ENCODE measurements at places on chromosomes 7 and 10. TPM values are rescaled to one million over a fixed set of nuclear protein-coding genes. Genes with fewer than 3 reads are reported as not detected.

Gene MRLN
- total RNA-seq: not detected

Gene MRC1
- not detected for total RNA-seq

Gene FAM25G
- total RNA-seq: not detected

Gene FAS
- total RNA-seq: 5.2 TPM

Gene NPY4R2
- not detected for total RNA-seq

Gene SRGN
- 8.3 TPM for total RNA-seq

- no peak for DNase-seq
These were observed 40.1 kb downstream of the SEC23IP start for GRCh38 chr10:119932631-119933030.

GRCh38 chr7:134474828-134475227 is 15.9 kb upstream of the AKR1B1 start:
- no peak for DNase-seq

DNA sequence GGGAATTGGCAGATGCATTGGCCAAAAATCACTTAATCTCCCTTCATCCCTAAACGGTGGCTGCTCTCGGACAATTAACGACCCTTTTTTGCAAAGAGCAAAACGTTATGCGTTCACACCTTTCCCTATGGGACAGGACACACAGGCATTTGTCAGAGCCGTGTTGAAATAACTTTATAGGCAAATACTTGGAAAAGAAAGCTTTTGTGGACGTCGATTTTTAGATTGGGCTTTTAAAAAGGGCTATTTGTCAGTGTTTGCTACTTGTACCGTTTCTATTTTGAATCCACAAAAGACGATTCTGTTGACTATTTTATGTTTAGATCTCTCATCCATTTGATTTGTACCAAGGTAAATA is 245.6 kb downstream of the SLC25A13 start:
- DNase-seq: no peak

DNA sequence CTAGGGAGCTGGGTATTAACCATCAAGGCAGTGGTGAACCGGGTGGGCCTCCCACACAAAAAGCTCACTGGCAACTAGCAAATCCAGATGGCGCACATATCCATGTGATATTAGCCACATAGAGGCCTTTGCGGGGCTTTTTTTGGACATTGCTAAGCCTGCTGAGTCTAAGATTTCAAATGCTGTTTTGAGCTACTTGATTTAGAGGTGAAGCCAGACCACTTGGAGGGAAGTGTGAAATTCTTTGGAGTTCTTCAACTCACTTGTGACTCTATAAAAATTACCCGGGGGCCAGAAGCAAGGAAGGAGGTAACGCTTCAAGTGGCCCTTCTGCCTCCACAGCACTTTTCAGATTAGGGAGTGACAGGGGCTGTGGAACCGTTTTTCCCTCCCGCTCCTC is 619.8 kb upstream of the GALNT17 start:
- no peak for DNase-seq

DNA sequence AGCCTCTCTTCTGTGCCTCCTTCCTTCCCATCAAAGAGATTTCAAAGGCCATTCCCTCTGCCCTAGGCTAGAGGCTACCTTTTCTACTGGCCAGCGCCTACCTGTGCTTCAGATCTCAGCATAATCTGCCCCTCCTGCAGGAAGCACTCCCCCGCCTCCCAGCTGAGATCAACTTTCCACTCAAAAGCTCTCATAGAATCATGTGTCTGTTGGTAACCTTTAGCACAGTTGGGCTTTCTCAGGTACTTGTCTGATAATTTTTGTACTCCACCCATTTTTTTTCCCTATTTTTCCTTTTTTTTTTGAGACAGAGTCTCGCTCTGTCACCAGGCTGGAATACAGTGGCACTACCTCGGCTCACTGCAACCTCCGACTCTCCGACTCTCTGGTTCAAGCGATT is 231.0 kb upstream of the PRSS58 start:
- no peak for DNase-seq

GRCh38 chr7:98868450-98868849 is 1.4 kb downstream of the TMEM130 start:
- no peak for DNase-seq

DNA sequence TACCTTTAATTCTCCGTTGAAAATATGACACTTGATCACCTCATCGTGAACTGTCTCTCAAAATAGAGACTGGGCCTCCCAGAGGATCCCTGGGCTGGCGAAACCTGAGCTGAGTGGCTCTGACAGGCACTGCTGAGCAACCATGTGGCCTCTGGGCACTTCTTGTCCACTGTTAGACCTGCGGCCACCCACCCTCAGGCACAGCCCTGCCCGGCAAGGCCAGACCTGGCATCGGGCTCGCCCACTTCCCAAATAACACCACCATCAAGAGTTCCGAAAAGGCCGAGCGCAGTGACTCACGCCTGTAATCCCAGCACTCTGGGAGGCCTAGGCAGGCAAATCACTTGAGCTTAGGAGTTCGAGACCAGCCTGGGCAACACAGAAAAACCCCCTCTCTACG is 82.5 kb downstream of the COBL start:
- DNase-seq: peak; percentile 54

- no peak for DNase-seq
These were observed 32.2 kb downstream of the DNAJB12 start for GRCh38 chr10:72322280-72323058.

DNA sequence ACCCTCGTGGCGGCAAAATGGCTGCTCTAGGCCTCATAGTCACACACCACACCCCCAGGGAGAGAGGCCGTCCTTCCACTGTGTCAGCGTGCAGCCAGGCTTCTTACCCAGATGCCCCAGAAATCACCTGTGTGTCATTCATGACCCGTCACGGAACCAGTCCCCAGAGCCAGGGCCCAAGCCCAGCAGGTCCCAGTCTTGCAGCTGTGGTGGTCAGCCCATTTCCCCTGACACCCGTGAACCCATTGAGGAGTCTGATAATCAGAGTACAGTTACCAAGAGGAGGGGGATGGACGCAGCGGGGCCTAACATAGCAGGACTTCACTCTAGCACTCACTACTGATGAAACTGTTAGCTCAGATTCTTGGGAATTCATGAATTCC is 112.1 kb downstream of the ACTR3B start:
- no peak for DNase-seq

DNA sequence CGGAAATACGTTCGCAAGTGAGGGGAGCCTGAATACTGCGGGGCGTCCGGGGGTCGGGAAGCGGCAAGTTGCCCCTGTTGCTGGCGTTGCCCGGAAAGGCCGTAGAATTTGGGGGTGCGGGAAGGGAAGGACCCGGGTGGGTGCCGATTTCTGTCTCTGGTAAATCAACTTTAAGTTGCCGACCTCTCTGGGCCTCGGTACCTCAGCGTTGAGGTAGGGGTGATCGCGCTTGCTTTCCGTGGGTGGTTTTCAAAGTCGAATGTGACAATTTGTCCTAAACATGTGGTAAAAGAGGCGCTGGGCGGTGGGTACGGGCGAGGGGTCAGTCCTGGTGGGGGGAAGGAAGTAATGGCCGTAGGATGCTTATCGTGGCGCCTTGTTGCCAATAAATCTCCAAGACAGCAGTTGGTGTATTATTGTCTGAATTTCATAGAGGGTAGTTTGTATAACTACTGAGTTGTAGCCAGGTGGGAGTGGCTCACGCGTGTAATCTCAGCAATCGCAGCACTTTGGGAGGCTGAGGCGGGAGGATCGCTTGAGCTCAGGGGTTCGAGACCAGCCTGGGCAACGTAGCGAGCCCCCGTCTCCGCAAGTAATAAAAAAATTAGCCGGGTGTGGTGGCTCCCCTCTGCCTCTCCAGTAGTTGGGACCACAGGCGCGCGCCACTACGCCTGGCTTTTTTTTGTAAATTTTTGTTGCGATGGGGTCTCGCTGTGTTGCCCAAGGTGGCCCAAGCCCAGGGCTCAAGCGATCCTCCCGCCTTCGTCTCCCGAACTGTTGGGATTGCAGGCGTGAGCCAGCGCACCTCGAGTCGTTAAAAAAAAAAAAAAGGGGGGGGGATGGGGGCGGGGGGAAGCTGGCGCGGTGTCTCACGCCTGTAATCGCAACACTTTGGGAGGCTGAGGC is 644 bp downstream of the BUD23 start:
- no peak for DNase-seq

DNA sequence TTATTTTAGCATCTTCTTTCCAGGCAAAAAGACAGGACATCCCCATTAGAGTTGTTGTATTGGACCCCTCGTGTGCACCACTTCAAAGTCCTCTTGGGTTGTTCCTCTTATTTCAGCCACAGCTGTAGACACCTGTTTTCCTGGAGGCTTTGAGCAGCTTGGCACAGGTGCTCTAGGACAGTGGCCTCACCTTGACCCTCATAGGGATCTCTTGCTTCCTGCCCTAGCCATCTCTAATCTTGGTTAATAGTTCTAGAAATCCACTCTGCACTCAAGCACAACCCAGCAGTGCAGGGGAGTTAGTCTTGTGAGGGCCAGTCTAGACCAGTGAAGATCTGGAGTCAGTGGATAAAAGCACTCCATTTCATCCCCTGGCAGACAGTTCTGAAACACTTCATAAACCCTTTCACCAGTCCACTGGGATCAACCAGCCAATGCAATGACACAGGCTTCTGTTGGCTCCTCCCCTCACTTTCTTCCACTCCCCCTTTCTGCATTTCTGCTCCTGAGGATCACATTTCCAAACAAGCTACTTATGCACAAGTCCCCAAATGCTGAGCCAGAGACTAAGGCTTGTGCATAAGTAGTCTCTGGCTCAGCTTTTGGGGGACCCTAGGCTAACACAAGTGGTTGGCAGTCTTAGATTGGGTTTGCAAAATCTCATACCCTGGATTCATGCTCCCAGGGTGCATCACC is 131.5 kb upstream of the LAMB4 start:
- DNase-seq: no peak

DNA sequence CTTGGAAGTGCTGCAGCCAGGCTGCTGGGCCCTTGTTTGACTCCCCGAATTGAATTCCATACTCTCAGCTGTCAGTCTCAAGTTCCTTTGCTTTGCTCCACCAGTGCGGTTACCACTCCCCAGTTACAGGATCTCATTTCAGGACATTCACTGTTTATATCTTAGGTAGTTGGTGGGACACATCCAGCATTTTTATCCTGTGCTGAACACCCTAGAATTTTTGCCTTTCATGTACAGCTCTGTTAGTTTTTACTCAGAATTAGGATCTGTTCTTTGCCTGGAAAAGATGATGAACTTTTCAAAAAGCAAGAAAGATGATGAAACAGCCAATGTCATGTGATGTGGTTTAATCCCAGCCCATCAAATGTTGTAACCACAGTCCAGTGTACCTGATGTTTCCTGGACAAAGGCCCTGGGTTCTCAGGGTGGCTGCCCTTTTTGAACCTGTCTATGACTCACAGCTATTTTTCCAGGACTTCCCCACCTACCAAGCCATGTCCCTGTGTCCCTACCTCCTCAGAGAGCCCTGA is 149.7 kb downstream of the NOC3L start:
- no peak for DNase-seq

- no peak for DNase-seq
These were observed 493.7 kb upstream of the NUPR2 start for GRCh38 chr7:56609852-56610355.

DNA sequence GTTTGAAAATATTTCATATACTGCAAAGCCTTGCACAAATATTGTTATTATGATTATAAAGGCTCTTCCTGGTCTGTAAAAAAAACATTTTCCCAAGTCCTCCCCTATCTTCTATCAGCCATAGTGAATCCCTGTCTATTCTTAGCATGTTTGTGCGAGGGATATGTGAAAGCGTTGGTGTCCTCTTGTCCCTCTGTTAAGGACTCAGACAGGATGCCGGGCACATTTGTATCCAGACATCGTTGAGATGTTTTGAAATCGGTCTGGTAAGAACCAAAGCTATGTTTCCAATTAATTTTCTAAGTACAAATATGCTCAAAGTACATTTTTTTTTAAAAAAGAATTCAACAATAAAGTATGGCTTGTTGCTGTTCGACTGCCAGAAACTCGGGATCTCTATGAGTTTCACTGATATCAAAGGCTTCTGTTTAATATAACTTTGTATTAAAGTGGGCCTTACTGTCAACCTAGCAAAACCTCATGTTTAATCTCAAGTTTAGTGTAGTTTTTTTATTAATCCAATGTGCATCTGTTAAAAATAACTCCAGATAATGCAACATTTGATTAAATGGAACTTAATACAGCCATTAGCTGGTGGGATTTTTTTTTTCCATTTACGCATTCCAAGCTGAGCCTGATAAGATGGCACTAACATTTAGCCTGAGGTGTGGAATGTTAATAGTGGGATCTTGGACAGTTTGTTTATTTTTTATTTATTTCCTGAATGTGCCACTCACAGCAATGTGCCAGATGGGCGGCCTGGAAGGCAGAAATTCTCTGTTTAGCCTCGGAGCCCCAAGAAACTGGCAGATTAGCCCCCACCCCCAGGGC is 754.3 kb downstream of the LRMDA start:
- DNase-seq: no peak

DNA sequence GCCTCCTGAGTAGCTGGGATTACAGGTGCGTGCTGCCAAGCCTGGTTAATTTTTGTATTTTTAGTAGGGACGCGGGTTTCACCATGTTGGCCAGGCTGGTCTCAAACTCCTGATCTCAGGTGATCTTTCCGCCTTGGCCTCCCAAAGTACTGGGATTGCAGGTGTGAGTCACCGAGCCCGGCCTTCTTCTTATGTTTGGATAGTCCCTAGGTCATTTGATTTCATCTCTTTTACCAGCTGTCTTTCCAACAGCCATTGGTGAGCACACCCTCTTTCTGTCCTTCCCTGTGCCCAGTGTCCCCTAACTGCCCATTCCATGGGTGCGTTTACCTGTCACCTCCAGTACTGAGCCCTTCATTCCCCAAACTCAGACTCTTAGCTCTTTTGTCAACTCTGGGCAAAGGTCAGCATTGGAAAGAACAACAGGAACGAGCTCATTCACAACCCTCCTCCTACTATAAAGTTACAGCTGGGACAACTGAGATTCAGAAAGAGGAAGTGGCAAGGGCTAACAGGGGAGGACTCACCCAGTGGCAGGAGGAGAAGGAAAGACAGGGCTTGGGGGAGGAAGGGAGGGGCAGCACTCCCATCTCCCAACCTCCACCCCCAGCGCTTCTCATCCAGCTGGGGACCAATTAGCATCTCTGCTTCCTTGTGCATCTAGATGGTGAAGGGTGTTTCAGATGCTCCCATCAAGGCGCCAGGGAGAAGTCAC is 5.6 kb downstream of the SSC4D start:
- DNase-seq: no peak

GRCh38 chr7:47536661-47537611 is 45.0 kb downstream of the TNS3 start:
- DNase-seq: peak; percentile 86
